ENCODE measurements at places on chromosomes 16 and 17.

GRCh38 chr16:5678371-5678770 is 580.8 kb upstream of the EEF2KMT start:
- DNase-seq, result no peak

DNA sequence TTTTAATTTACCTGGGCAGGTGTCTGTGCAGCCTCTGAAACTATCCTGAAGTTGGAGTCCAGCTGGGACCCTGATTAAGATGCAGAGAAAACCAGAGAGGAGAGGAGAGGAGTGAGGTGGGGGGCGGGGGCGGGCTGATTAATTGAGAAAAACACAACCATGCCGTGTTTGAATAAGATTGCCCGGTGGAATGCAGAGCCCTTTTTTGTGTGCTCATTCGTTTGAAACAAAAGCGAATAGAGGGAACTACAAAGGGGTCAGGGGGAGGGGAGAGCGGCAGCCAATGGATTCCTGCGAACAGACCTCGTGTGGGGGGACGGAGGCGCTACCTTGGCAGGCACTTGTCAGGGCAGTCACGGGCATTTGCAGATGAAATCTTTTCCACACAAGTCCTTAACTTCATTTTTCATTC is 355.8 kb downstream of the SOX9 start:
- DNase-seq, result no peak

DNA sequence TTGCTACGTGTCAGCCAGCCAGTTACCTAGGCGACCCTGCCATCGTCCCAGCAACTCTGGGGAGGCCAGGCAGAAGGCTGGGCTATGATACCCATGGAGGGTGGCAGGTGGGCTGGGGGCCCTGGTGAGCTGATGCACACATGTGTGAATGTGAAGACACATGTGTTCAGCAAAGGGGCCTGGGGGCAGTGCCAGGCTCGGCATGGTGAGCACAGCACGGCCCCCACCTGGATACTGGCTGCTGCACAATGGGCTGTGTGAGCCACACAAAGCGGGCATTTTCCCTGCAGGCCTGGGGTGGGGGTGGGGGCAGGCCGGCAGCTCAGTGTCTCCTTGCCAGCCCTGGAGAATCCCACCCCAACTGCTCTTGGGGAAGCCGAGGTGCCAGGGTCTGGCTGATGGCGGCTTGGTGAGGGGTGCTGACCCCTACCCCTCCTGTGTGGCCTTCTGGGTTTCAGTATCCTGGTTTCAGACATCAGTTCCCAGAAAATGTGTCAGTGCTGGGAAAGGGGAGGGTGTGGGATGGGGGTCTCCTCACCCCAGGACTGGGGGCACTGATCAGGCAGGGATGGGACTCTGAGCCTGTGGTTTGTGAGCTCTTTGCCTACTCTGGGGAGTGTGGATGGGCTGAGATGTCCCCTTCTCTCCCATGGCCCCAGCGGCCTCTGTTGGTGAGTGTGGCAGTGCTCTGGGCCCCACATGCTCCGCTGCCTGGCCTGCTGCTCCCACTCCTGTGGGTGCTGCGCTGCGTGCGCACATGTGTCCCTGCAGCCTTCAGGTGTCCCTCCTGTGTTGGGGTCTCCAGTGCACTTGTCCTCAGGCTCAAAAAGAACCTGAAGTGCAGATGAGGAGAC is 5.1 kb downstream of the LLGL1 start:
- DNase-seq, result no peak

- DNase-seq, result no peak
Measured at GRCh38 chr17:49574945-49575678, 559 bp upstream of the NXPH3 start.

- no peak for DNase-seq
Measured at GRCh38 chr16:57603115-57604024, 25.1 kb upstream of the ADGRG1 start.

GRCh38 chr16:67336648-67337047 is 10.0 kb downstream of the LRRC36 start:
- no peak for DNase-seq

DNA sequence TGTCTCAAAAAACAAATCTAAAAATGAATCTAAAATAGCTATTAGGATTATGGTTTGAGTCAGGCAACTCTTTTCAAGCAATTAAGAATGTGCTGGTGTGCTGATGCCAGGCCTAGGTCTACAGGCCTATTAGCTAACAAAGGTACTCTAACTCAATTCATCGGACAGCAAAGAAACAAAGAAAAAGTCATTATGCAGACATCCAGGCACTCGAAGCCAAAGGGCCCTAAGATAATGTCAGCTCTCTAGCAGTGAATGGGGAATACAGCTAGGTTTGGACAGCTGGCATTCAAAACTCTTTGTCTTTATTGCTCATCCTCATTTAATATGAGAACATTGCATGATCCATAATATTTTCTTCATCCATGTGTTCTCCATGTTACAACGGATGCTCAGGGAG is 108.5 kb downstream of the TMEM114 start:
- DNase-seq, result no peak
